ENCODE measurements at places on chromosomes 5 and 9. TPM values are rescaled to one million over a fixed set of nuclear protein-coding genes. Genes with fewer than 3 reads are reported as not detected.

Gene UNC5A
- 3.7 TPM for total RNA-seq

DNA sequence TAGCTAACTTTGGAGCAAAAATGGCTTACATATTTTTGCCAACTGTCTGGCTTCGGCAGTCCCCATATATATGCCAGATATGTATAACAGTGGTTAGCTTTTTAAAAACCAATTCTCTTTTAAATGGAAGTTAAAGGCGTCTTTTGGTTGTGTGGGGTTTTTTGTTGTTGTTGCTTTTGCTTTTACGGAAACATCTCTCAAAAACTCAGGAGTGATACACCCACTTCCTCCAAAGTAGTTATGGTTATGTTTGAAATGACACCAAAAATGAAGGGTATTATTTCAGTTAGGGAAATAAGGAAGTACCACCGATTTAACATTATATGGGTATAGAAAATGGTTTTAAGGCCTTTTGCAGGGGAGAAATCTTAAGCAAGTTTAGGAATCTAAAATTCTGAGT is 2.3 kb downstream of the CNOT8 start:
- no peak for DNase-seq

Gene SLC22A5
- total RNA-seq, result 1.6 TPM

GRCh38 chr5:66818935-66819328 is 222.7 kb downstream of the MAST4 start:
- DNase-seq, result no peak

Gene CTXN3
- not detected for total RNA-seq

Gene RECK
- total RNA-seq, result 11.7 TPM

- no peak for DNase-seq
Measured at GRCh38 chr5:53321073-53321472, 159.4 kb upstream of the FST start.

GRCh38 chr5:54721116-54721515 is 203.6 kb downstream of the SNX18 start:
- DNase-seq, result no peak

Gene FAM219A
- 22.7 TPM for total RNA-seq

Gene GAPT
- total RNA-seq, result not detected

GRCh38 chr9:112325127-112325526 is 8.3 kb downstream of the PTBP3 start:
- DNase-seq, result no peak

Gene FAM221B
- total RNA-seq, result not detected

- no peak for DNase-seq
Measured at GRCh38 chr5:147396070-147396823, 113.6 kb downstream of the DPYSL3 start.

DNA sequence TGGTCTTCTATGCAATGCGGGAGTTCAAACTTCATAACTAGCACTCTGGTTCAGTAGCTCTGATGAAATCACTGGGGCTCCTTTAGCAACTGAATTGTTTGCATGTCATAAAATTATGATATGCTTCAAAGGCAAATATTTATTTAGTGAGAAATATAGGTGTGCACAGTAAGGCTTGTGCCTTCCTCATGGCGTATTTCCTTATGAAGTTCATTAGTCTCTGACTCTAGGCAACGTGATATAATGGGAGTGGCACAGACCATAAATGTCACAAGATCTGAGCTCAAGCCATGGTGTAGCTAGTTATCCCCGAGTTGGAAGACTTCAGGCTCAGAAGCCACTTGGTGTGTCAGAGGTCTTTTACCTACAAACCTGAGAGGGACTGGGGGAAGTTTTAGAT is 35.5 kb downstream of the PIP5K1B start:
- DNase-seq, result no peak

Gene CTNND2
- total RNA-seq, result 2.9 TPM

Gene HTR1A
- not detected for total RNA-seq

GRCh38 chr5:92519811-92520632 is 1061.0 kb downstream of the NR2F1-AS1 start:
- no peak for DNase-seq

GRCh38 chr5:137751869-137752491 is 2.2 kb downstream of the HNRNPA0 start:
- DNase-seq, result peak; percentile 20

DNA sequence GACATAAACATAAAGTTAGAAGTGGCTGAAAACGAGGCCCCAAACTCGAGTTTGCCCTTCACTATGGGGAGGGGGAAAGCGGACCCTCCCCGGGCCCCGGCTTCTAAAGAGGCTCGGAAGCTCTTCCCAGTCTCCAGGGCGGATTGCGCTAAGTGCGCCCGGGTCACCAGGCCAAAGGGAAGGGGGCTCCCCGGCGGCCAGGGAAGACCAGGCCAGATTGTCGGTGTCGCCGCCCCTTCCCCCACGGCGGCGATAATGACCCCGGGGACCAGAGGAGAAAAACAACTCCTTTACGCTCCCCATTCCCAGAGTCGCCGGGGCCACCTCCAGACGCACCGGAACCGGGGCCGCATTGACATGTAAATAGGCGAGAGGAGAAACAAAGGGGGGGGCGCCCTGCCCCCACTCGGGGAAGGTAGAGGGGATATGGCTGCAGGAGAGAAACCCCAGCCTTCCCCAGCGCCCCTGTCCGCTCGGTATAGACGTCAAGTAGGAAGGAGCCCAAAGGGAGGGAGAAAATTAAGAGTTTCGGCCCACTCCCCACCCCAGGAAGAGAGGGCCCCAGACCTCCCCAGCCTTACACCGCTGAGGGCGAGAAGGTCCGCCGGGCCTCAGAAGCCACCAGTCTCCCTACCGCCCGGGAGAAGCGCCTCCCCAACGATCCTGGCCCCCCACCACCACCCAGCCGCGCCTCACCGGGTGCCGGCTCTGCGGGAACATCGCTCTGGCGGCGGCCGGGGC is 1.7 kb downstream of the TLE1 start:
- peak; percentile 87 for DNase-seq

GRCh38 chr9:100277166-100277979 is 75.4 kb downstream of the TEX10 start:
- no peak for DNase-seq

- no peak for DNase-seq
Measured at GRCh38 chr9:108119530-108120113, 630.1 kb upstream of the KLF4 start.

DNA sequence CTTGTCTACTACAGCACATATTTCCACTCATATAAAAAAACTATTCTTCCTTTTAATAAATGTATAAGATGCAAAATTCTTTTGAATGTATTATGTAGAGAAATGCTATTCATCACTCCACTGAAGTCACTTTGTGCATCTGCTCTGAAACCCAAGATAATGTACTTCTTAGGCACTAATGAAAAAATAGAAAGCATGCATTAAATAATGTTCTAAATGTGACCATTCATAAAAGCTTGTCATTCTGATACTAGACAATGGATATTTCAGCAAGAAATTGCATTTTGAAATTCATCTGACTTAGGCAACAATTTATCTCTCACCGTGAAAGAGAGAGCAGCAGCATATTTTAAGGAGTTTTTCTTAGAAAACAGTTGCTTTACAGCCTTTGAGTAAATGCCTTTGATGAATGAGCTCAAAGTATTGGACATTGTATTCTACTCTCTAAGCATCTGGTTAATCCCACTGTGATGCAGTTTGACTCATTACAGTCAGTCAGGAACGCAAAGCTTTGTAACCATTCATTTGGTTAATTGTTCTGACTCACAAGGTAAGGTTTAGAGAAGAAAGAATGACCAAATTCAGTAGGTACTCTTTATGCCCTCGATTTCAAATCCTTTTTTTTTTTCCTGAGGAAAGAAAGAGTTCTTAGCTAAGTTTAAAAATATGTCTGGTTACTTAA is 2233.8 kb upstream of the C9orf72 start:
- no peak for DNase-seq

- no peak for DNase-seq
Measured at GRCh38 chr9:108835831-108836230, 20.0 kb downstream of the ACTL7B start.

- no peak for DNase-seq
Measured at GRCh38 chr9:129712634-129713401, 40.0 kb downstream of the PTGES start.

DNA sequence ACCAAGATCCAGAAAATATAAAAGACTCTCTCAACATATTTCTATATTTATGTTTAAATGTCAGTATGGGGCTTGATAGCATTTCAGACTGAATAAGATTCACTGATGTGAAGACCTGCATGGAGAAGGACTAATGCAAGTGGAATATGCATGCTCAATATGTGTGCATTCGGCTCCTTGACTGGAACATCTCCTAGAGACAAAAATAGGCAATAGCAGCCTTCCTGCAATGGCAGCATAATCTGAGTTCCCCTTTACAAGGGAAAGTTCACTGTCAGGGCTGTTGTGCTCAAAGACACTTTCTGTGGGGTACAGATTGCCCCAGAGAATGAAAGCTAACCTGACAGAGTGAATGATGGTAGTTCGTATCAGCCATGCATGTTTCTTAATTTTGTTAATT is 42.4 kb downstream of the STARD4 start:
- no peak for DNase-seq

GRCh38 chr9:89698411-89699005 is 93.7 kb downstream of the GADD45G start:
- DNase-seq, result no peak

- DNase-seq, result no peak
Measured at GRCh38 chr9:78899006-78899405, 602.1 kb downstream of the PSAT1 start.

DNA sequence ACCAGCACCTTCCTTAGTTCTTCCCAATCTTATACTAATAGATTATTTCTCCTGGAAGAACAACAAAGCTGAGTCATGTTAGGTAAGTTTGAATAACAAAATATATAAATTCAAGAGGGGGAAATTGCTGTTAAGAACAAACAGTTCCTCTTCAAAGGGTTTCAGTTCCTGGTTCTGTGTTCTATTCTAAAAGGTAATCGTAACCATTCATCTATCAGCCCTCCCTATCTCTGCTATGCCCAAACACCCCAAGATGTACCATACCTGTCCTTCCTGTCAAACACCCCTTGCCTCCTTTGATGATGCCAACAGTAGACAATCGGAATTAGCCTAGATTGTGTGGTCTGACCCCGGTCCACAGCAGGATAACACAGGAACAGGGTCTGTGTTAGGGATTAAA is 4.2 kb upstream of the RNF180 start:
- DNase-seq, result no peak

GRCh38 chr5:132410451-132411303 is 41.2 kb downstream of the SLC22A5 start:
- DNase-seq, result peak; percentile 96

Gene COL27A1
- 10.5 TPM for total RNA-seq
